ENCODE measurements at places on chromosomes 6 and 20.

DNA sequence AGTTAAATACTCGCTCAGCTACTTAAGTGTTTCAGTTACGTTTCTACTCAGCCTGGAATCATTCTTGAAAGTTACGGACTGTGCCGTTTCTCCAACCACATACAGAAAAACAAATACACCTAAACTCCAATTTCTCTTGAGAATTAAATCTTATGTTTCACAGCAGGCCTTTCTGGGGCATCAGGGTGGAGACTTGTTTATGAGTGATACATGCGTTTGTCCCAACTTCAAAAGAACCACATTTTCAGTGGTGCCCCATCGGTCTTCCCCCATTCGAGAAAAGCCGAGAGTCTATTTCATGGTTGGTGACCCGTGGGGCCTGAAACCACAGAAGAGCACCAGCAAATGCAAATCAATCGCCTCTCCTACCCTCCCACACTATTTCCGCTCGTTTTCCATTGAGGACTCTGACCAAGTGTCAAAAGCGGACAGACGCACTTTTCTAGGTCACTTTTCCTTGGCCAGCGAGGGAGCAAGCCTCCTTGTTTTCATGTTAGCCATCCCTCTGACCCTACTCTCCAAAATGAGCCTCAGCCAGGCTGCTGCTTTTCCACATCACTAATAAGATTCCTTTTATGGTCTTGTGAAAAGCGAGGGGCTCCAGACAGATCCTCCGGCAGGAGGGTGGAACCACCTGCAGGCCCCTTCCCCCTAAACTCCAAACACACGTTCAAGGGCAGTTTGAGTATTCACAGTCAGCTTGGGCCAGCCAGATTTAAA lies 3.1 kb downstream of the JAG1 start:
- DNase-seq = no peak

- DNase-seq = no peak
Observed at GRCh38 chr6:125013938-125014660, 51.9 kb downstream of the RNF217 start.

DNA sequence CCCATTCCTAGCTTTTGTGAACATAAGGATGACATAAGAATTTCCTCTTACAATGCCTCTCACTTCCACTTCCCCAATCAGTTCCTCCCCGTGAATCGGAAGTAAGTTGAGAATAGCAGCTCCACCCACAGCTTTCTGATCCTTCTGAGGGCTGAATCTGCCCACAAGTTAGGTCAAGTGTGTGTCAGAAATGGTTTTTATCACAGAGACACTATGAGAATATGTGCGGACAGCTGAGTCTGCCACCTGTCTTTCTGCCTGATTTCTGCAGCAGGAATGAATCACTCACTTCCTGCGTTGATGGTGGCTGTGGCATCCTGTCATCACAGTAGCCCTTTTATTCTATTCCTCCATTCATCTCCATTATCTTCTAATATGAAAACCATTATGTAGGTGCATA lies 70.2 kb downstream of the RIN2 start:
- no peak for DNase-seq

DNA sequence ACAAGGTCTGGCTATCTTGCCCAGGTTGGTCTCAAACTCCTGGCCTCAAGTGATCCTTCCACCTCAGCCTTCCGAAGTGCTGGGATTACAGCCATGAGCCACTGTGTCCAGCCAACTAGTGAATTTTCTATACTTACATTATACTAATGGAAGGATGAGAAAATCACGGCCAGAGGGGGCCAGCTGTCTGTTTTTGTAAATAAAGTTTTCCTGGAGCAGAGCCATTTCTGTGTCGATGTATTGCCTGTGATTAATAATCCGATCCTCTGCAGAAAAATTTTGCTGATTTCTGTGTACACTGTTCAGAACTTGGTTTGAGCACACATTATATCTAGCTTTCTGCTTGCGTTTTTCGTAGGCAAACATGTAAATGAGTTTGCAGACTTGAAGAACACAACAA lies 28.8 kb downstream of the PTPRT start:
- no peak for DNase-seq

DNA sequence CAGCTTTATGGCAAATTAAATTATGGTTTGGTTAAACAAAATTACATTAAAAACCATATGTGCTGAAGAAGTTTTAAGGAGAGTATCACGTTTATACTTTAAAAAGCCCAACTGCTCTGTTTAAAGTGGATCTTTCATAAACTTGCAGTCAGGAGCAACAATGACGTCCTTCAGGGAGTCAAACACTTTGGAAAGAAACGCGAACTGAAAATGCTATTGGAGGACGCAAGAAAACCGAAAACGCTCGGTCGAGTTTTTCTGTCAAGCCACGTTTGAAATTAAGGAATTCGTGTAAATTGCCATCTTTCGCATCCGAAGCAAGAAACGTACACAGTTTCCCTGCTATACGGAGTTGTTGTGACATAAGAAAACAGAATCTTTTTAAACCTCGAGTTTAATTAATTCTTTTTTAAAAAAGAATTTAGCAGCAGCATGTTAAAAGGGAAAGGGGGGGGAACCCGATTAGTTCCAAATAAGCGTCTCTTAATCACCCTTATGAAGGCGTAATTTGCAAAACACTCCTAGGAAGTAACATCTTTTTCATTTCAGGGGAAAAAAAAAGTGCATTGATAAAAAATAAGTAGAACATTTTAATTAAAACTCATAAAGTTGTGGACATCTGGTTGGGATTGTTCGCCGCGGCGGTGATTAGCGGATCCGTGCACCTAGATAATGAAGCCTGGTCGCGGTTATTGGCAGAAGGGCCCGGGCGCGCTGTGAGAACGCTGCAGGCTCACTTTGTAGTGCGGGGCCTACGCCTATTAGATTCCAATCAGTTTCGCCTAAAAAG lies 295.4 kb downstream of the TFAP2C start:
- no peak for DNase-seq

DNA sequence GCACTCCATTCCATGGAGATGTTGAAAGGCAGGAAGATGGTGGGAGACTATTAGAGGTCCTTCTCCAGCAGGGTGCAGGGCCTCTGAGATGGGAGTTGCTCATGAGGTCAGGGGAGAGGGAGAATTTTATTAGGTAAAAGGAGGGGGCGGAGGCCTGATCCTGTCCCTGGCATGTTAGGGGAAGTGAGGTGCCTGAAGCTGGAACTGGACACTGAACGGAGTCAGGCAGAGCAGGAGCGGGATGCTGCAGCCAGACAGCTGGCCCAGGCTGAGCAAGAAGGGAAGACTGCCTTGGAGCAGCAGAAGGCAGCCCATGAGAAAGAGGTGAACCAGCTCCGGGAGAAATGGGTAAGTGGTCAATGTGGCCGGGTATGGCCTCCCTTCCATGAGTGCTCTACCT lies 24.4 kb downstream of the CEP250 start:
- no peak for DNase-seq
